LHCN-M2 (cell line): ENCODE measurements at places on chromosomes 3 and 15. TPM values are rescaled to one million over a fixed set of nuclear protein-coding genes. Genes with fewer than 3 reads are reported as not detected.

The LRTM1 gene
- not detected in 2 replicates for total RNA-seq

The SEMA6D gene
- total RNA-seq, result 0.06 TPM in 1 of 2 replicates, not detected in the other

The SLC15A2 gene
- total RNA-seq, result 0.06 and 0.11 TPM in 2 replicates

The GCSAM gene
- total RNA-seq, result not detected in 2 replicates

The TMC3 gene
- not detected in 2 replicates for total RNA-seq

The TTLL13 gene
- not detected in 2 replicates for total RNA-seq

DNA sequence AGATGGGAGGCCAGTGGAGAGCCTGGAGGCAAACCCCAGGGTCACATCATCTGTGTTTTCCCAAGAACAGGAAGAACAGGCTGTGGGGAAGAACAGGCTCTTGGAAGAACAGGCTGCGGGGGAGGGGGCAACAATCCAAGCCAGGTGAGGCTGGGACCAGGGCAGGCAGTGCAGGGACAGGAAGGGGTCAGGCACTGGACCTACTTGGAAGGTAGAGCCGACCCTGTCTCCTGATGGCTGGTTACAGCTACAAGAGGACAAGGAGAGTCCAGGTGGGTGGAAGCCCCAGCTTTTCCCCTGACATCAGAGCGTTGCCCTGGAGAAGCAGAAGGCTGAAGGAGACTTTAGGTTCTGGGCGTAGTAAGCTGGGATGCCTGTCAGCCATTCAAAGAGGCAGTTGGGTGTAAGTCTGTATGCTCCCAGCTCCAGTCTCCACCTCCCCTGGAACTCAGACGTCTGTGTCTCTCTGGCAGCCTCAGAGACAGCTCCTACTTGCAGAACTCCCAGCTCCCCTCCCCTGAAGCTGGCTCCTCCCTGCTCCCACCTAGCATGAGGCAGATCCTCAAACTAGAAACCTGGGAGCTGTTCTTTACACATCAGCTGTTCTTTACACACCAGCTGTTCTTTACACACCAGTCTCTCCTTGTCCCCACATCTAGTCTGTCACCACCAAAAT is 130.9 kb downstream of the DNAJB8 start:
- DNase-seq, result peak; percentile 1

DNA sequence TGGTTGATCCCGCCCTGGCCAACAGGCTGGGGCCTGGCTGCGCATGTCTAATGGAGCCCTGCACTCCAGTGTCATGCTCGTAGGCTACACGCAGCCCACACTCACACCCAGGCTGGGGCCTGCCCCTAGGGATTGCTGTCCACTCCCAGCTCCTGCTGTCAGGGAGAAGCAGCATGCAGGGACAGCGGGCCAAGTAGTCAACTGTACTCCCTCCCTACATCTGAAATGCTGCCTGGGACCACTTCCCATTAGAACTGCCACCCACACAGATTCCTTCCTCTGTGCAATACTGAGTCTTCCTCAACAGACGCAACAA is 16.1 kb downstream of the ALS2CL start:
- DNase-seq, result no peak

- no peak for DNase-seq
Measured at GRCh38 chr3:177283983-177284382, 86.7 kb upstream of the TBL1XR1 start.

DNA sequence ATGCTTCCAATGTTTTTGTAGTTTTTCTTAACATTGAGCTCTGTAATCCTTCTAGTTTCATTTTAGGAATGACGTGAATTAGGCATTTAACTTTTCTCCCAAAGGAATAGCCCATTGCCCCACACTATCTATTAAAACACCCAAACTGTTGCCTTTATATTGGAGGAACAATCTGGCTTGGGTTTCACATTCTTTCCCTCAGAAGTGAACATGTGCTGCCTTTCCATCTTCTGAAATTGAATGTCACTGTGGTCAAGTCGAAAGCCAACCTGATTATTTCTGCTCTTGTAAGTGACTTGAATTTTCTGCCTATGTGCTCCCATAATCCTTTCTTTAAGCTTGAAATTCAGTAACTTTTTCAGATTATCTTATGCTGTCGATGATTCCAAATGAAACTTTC is 214.5 kb downstream of the SLC9A9 start:
- peak; percentile 83 for DNase-seq

GRCh38 chr3:53259427-53260259 is 3.8 kb upstream of the TKT start:
- no peak for DNase-seq

GRCh38 chr15:64502151-64502550 is 41.8 kb downstream of the ZNF609 start:
- DNase-seq, result no peak

DNA sequence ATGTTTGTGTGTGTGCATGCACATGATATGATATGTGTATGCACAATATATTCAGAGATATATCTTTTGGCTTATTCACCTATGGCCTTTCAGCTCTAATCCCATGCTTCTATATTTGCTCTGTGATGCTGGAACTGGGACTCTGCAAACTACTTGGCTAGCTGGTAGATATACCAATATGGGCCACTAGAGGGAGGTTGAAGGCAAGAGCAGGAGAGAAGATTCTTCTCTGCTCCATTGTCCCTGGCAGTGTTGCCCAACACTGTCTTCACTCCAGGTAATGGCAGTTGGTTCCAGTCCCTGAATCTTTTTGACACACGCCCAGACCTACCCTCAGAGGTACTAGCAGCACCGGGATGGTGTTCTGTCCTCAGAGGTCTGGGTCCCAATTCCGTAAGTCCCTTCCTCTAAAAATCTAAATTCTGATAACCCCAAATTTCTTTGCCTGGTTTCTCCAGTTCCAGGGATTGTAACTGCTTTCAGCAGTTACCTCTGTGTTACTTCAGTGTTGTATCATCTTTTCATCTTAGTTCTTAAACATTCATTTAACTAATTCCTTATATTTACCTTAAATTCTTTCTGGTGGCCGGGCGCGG is 44.7 kb downstream of the GTPBP8 start:
- DNase-seq, result peak; percentile 47

- DNase-seq, result peak; percentile 0
Measured at GRCh38 chr3:168738527-168739325, 643.0 kb upstream of the GOLIM4 start.

GRCh38 chr3:171775943-171776342 is 34.3 kb downstream of the PLD1 start:
- no peak for DNase-seq
